ENCODE measurements at places on chromosomes 16 and 17. TPM values are rescaled to one million over a fixed set of nuclear protein-coding genes. Genes with fewer than 3 reads are reported as not detected.

The ASB16 gene
- 1.4 TPM for total RNA-seq

The CDH16 gene
- total RNA-seq, result 2.4 TPM

DNA sequence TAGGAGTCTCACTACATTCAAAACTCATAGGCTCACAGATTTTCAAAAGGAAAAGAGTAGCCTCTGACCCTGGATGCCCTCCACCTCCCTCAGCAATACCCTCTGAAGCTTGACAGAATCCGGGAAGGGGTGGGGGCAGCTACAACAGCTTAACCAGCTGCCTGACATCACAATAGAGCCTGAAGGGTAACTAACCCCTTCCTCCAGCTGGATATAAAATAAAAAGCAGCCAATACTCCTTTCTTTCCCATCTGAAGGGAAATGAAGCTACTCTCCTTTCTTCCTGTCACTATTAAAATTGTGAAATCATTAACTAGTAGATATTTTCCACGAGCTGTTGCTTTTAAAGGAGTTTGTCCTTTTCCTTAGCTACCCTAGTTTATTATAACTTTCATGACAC, 24.0 kb downstream of the USP31 start:
- DNase-seq, result no peak
- no peak overlapping the region for H3K4me3 ChIP-seq
- H3K27ac ChIP-seq, result no peak overlapping the region
- H3K27me3 ChIP-seq, result no peaks in the 10 kb centered on the region
- H3K36me3 ChIP-seq, result no peaks in the 10 kb centered on the region

DNA sequence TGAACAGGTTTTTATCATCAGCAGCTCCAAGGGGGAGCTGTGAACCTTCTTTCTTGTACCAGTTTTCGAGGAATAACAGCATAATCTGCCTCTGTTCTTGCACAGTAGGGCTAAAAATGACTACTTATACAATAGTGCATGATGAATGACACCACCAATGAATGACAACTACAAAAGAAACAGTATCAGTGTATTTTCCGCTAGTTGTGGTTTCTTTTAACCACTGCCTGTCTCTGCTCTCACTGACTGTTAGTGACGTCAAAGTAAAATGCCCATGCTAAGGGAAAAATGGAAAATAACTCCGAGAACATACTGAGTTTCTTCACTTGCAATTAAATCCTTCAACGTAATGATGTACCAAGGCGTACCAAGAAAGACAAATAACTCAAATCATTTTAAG, 294.9 kb downstream of the MAP2K6 start:
- no peak for DNase-seq
- no peaks in the 10 kb centered on the region for H3K4me1 ChIP-seq
- H3K36me3 ChIP-seq, result no peaks in the 10 kb centered on the region
- H3K4me3 ChIP-seq, result no peak overlapping the region
- H3K27ac ChIP-seq, result no peak overlapping the region

The C1QTNF8 gene
- not detected for total RNA-seq

GRCh38 chr17:69884356-69884755, 190.7 kb upstream of the KCNJ16 start:
- no peaks in the 10 kb centered on the region for H3K27me3 ChIP-seq
- H3K4me1 ChIP-seq, result no peaks in the 10 kb centered on the region
- H3K36me3 ChIP-seq, result no peaks in the 10 kb centered on the region
- H3K27ac ChIP-seq, result no peak overlapping the region

DNA sequence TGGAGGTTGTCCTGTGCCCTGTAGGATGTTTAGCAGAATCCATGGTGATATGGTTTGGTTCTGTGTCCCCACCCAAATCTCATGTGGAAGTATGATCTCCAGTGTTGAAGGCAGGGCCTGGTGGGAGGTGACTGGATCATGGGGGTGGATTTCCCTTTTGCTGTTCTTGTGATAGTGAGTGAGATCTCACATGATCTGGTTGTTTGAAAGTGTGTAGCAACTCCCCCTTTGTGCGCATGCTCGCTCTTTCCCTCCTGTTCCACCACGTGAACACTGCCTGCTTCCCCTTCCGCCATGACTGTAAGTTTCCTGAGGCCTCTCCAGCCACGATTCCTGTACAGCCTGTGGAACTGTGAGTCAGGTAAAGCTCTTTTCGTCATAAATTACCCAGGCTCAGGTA, 61.9 kb downstream of the ARHGAP17 start:
- H3K27me3 ChIP-seq, result no peaks in the 10 kb centered on the region
- H3K27ac ChIP-seq, result no peak overlapping the region
- no peaks in the 10 kb centered on the region for H3K4me1 ChIP-seq
- no peaks in the 10 kb centered on the region for H3K36me3 ChIP-seq

The PLD6 gene
- 6.8 TPM for total RNA-seq

GRCh38 chr17:44444735-44445105, 55.3 kb upstream of the ITGA2B start:
- DNase-seq, result no peak
- no peak overlapping the region for H3K27ac ChIP-seq
- H3K4me1 ChIP-seq, result no peaks in the 10 kb centered on the region
- no peaks in the 10 kb centered on the region for H3K36me3 ChIP-seq

The CD300C gene
- total RNA-seq, result 1.6 TPM

Data from ovary (tissue), 10 donors.